ENCODE measurements at places on chromosomes 3 and 15.

DNA sequence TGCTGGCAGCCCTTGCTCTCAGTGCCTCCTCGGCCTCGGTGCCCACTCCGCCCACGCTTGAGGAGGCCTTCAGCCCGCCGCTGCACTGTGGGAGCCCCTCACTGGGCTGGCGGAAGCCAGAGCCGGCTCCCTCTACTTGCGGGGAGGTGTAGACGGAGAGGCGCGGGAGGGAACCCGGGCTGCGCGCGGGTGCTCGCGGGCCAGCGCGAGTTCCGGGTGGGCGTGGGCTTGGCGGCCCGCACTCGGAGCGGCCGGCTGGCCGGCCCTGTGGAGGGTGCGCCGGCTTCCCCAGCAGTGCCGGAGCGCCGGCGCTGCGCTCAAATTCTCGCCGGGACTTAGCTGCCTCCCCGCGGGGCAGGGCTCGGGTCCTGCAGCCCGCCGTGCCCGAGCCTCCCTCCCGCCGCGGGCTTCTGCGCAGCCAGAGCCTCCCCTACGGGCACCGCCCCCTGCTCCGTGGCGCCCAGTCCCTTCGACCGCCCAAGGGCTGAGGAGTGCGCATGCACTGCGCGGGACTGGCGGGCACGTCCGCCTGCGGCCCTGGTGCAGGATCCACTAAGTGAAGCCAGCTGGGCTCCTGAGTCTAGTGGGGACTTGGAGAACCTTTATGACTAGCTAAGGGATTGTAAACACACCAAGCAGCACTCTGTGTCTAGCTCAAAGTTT lies 231.5 kb downstream of the EFHB start:
- no peak for DNase-seq

DNA sequence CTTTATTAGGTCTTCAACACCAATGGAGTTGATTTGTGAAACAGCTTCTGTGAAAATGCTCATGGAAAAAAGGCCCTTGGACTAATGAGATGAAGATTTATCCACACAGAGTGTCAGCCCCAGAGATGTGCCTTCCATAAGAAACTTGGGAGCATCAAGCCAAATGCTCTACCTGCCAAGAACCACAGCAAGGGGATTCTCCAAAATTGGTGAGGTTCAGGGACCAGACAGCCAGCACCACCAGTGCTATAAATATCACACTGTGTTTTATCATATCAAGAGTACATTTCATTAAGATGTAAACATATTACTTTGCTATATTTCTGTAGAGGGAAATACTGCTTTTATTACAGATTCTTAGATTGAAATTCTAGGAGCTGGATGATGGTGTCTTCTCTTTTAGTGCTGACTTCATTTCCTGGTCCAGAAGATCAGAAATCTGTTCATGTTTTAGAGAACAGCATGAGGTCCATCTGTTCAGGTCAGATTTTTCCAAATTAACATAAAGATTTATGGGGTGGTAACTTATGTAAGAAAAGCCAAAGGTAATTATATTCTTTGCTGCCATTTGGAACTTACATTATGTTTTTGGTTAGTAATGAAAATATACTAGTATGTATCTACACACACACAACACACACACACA lies 17.7 kb downstream of the SLC35G2 start:
- DNase-seq = peak; percentile 76

GRCh38 chr3:171286580-171287249 lies 173.5 kb downstream of the TNIK start:
- DNase-seq = no peak

DNA sequence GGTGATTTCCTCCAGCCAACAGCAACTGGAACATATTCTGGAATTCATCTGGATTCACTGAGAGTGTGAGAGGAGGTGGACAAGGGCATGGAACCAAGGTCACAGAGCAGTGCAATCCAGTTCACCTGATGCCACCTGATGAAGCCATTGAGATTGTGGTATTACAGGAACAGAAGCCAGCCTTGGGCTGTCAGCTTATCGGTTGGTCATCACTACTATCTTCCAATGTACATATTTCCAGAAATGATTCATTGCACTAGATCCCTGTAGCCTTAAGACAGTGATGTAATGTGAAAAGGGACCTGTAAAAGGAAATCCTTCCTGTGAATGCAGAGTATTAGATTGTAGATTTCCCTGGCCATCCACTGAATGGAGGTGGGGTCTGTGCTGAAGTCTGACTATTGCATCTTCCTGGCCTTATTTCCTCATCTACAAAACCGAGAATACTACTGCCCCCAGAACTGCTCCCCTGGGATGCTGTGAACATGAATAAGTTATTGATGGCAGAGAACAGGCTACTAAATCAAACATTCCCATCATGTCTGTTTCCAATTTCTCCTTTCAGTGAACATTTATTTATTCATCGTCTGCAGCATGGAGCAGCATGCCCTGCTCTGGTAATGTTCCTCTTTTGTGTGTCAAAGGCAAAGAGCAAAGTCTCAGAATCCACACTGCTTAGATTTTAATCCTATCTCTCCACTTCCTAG lies 47.4 kb upstream of the TPM1 start:
- DNase-seq = no peak

GRCh38 chr15:98983334-98983733 lies 24.3 kb downstream of the PGPEP1L start:
- no peak for DNase-seq

DNA sequence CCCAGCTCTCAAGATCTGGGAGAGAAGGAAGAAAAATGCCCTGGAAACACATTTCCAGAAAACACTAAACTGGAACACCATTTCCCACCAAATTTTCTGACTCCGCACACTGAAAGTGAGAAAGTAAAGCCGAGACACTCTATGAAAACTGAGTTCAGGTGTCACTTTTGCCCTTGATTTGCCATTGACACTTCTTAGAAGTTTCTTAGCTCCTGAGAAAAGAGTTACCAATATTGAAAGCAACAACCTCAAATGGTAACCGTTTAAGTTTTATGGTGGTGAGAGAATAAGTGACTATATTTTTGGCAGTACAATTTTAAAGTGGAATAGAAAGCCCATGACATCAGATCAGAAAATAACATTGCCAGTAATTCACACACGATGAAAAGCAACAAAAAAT lies 39.0 kb downstream of the CD86 start:
- no peak for DNase-seq

GRCh38 chr3:153666991-153667740 lies 454.0 kb upstream of the ARHGEF26 start:
- no peak for DNase-seq

DNA sequence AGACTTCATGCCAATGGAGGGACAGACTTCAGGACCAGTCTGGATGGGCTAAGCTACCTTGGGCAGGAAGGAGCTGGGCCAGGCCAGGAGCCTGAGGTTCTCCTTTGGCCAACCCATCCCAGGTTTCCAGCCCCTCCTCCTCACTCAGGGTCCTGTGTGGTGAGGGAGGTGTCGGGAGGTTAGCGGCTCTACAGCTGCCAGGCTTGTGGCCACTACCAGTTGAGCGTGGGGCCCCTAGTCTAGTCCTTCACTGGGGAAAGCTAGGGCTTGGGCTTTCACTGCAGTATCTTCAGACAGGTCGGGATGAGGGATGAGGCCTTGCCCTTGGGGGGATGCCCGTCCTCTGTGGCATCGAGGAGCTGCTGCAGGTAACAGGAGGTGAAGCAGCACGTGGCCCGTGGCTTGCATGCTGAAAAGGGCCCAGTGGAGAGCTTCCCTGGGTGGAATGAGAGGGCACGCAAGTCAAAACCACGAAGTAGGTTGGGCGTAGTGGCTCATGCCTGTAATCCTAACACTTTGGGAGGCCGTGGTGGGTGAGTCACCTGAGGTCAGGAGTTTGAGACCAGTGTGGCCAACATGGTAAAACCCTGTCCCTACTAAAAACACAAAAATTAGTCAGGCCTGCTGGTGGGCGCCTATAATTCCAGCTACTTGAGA lies 8.5 kb upstream of the FANCD2 start:
- no peak for DNase-seq

GRCh38 chr3:36114353-36114752 lies 266.0 kb upstream of the STAC start:
- no peak for DNase-seq

- DNase-seq = no peak
These were observed 567.3 kb upstream of the KCNMB2 start for GRCh38 chr3:177968891-177969290.

DNA sequence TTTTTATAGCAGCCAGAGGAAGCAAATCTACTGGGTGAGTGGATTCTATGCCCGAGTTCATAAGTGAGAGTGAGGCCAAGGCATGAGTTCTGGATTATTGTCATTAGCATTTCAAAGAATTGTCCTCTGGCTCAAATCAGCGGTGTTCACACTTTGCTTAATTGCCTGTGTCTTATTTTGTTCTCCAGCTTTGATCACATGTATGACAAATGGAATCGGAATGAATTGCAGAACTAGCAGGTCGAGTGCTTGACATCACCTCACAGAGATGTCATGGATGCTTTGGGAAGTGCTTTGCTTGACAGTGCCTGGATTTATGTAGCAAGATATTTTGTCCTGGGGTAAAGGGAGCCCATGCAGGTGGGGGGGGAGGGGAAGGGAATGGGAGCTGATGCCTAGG lies 68.0 kb downstream of the SH3GL3 start:
- DNase-seq = no peak

DNA sequence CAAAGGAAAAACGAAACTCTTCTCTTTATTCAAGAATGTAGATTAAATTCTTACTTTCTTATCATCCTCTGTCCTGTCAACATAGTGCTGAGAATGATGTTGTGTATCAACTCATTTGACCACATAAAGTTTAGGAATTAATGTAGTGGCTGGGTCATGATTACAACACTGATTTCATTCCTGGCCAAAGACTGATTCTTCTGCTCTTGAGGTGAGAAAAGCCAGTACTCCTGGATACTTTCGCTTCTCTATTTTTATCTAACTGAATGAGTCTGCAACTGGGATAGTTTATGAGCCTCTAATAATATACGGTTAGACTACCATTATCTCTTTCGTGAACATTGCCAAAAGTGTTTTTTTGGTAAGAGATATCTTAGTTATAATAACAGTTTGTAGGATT lies 173.0 kb downstream of the LPP start:
- no peak for DNase-seq

DNA sequence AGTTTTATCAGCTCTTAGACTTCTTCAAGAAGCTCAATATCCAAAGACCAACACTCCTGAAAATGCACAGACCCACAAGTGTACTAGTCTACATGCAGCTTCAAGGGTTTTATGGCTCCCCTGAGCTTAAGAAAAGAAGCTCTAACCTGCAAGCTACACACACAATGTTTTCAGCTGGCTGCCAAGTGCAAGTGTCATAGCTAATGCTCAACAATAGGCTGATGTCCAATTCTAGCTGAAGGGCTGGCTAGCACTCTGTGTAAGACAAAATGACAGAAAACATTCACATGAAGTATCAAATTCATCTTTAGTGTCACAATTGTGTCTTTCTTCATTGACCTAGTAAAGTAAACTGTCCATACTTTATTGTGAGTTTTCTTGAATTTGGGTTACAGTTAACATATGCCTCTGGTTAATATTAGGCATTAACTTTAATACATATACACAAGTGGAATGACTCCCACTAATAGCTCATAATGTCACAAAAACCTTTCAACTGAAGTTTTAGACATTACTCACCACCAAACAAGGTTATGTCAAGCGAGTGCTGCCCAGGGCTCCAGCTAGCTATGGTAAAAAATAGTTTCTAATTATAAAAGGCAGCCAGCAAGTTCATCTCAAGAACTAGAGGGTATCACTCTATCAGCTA lies 15.1 kb downstream of the ABI3BP start:
- DNase-seq = no peak
